Hepatocyte (in vitro differentiated cells): ENCODE measurements at places on chromosomes 6 and 20. TPM values are rescaled to one million over a fixed set of nuclear protein-coding genes. Genes with fewer than 3 reads are reported as not detected.

ARFGEF3 gene
- 0.83 and 1.1 TPM in 2 replicates for polyA plus RNA-seq

BTNL2 gene
- polyA plus RNA-seq: 0.62 TPM in 1 of 2 replicates, not detected in the other

CST7 gene
- not detected in 2 replicates for polyA plus RNA-seq

OPRL1 gene
- 0.50 and 0.90 TPM in 2 replicates for polyA plus RNA-seq

ASIP gene
- 2.3 and 3.3 TPM in 2 replicates for polyA plus RNA-seq
